ENCODE measurements at places on chromosomes 1 and 21.

DNA sequence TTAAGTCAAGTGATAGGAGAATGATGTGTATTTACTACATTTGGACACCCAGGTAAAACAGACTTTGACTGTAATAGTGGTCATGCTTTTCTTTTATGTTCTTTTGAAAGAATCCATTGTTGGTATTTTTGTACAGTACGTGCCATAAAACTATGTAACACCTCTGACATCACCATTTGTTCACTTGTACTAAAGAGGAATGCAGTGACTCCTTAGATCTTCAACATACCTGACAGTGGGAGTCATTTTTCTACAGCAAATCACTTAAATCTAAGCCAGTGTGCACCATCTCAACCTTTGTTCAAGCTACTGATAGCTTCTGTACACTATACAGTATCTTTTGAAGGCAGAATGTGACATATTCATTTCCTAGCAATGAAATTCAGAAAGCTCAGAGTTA lies 6.3 kb upstream of the PLD5 start:
- DNase-seq: no peak

- no peak for DNase-seq
Observed at GRCh38 chr1:113205980-113206766, 133.2 kb downstream of the LRIG2 start.

- no peak for DNase-seq
Observed at GRCh38 chr1:154911691-154912550, 24.6 kb downstream of the PMVK start.

DNA sequence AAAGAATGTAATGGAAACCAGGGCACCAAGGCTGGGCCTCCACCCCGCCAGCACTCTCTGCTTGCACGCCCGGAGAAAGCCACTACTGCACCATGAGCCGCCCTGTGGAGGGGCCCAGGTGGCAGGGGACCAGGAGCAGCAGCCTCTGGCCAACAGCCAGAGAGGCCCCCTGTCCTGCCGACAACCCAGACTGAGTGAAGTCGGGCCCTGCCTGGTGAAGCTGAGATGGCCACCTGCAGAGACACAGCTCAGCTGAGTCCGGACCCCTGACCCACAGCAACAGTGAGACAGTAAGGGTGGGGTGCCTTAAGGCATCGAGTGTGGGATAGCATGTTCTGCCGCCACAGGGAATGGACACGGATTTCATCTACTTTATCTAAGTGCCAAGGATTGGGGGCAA lies 28.9 kb downstream of the WDR4 start:
- DNase-seq: no peak

DNA sequence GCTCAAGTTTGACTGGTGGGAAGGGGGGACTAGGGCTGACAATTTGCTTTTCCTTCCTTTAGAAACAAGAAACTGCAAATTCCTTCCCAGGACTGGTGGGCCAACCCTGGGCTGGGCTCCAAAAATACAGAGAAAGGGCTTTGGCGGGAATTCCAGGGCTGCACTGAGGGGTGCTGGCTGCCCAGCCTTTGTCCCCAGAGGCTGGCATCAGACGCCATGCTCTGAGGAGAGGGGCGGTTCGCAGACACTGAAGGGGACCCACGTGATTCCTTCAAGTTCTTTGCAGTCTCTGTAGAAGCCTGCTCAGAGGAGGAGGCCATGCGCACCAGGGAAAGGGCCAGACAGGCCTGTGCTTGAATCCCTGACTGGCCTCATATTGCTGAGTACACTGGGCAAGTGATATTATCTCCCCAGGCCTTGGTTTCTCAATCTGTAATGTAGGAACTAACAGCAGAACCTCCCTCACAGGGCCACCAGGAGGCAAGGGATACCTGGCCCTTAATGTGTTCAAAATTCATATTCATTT lies 119.5 kb downstream of the EPHB2 start:
- DNase-seq: no peak

DNA sequence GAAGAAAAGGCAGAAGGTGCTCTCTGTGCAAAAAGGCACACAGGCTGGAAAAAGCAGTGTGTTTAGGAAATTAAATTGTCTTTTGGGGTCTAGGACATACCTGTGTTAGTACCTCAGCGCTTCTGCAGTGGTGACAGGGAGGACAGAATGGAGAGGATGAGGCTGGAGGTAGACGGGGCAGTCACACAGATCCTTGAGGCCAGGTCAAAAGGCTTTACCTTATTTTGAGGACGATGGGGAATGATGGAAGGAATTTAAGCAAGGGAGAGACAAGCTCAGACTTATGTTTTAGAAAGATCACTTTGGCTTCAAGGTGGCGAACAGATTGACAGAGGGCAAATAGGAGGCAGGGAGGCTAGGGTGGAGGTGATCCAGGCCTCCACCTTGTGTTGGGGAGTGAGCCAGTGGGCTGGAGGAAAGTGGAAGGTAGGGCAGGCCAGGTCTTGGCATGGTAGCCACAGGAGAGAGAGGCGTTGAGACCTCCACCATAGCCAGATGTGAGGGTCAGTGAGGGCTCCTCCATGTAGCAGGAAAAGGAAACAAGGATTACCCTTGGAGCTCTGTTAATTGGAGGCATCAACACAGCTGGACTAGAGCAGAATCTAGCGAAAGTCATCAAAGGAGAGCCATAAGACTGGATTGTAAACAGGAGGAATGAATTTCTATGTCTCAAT lies 4.2 kb downstream of the CYP4B1 start:
- no peak for DNase-seq

DNA sequence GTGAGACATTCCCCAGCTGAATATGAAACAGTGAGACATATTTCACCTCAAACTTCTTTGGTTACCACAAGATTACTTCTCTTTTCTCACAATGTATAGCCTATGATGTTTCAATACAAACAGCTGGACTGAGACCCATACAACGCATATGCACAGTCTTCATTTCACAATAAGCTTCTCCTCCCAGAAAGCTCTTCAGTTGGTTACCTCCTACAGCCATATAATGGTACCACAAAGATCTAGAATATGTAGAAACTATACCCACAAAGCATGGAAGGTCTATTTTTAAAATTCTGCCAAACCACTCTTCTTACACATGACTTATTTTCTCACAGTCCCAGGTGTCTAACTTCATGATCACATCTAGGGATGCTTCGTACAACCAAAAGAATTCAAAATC lies 70.8 kb downstream of the JAK1 start:
- DNase-seq: no peak

GRCh38 chr1:38730511-38731397 lies 128.8 kb downstream of the RRAGC start:
- no peak for DNase-seq

GRCh38 chr1:6419397-6419803 lies 319 bp downstream of the HES2 start:
- no peak for DNase-seq

DNA sequence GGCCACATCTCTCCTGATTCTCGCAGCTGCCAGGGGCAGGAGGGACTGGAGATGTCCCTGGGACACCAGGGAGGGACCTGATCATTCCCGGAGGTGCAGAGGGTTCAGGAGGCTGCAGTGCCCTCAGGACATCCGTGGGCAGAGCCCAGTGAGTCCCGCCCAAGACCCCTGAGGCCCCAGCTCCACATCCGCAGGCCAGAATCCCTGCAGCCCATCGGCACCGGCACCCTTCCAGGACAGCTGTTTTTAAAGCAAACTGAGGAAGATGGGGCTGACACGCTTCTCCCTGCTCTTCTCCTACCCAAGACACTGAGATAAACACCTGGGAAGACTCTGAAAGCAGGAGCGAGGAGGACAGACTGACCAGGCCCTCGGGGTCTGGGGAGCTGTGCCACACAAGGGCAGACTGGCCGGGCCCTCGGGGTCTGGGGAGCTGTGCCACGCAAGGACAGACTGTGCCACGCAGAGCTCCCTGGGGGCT lies 25.5 kb downstream of the SLC19A1 start:
- no peak for DNase-seq

DNA sequence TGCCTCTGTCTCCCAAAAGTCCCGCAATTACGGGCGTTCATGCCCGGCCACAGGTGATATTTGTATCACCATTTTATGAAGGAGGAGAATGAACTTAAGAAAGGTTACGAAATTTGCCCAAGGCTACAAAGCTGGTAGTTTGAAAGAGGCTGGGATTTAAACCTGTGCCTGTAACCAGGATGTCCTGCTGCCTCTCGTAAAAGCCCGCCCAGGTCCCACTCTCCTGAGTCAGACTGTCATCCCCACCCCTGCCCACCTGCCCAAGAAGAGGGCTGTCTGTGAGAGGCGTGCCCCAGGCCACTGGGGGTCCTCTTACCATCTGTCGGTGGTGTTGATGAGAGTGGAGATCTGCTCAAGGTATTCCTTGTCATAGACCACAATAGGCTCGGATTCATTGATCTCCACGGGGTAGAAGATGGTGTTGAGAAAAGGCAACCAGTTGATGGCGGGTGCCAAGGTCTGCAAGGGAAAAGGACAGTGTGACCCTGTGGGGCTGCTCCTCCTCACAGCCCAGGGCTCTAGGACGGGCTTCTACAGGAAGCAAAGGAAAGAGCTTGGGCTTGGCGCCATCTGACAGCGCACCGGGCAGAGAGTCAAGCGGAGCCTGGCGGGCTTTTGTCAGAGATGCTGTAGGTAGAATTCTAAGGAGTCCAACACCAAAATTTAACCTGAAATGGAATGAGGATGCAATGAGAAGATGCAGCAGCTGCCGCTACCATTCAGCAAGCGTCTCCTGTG lies 43.2 kb downstream of the ECE1 start:
- no peak for DNase-seq

DNA sequence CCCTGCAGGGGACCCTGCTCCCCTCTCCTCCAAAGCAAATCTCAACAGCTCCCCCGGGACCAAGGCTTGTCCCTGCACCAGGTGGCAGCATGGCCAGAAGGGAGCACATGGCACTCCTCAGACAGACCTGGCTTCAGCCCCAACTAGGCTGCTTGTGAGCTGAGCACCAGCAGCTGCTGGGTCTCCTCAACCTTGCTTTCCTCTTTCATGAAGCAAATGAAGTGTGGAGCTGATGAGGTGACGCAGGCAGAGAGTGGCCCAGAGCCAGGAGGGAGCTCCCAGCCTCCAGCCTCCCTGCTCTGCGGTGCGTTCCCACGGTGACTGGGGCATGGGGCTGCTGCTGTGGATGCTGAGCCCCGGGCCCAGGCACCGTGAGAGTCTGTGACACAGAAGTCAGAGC lies 34.0 kb downstream of the MEGF6 start:
- no peak for DNase-seq

- no peak for DNase-seq
Observed at GRCh38 chr1:18062185-18062584, 45.4 kb upstream of the IGSF21 start.

GRCh38 chr1:237565236-237565635 lies 325.5 kb downstream of the ZP4 start:
- no peak for DNase-seq

DNA sequence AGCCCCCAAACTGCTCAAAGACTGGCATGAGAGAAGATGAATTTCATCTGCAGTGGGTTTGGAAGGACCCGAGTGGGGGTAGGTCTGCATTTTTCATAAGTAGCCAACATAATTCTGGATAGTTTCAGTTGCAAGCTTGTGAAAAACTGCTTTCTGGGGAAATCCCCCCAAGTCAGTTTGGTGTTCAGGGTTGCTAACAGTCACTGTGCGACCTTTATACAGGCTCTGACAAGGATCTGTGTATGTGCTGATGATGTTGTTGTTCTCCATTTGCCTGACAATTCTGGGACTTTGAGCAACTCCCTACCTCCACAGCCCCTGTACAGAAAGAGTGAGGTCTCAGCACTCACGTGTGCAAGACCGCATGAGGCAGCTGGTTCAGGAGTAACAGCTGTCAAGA lies 87.9 kb downstream of the SUSD4 start:
- no peak for DNase-seq

DNA sequence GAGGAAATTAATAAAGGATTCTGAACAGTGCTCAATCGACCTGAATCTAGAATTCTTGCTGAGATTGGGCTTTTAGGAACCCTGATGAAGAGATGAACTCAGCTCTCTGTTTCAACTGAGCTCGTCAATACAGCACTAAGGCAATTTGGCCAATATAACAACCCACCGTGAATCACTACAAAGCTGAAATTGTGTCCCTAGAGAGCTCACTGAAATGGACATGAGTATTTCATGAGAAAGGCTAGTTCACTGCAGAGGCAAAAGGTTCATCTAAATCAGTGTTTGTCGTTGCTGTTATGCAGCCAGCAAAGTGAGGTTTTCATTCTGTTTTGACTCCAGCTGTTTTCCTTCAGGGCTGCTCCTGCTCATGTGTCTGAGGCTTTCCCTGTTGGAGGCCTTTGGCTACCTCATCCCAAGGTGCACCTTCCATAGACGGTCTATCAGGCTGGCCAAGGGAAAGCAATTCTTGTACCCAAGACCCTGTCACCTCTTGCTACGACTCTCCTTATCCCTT lies 83.5 kb downstream of the URB2 start:
- no peak for DNase-seq

GRCh38 chr1:235657269-235657668 lies 7.7 kb upstream of the GNG4 start:
- DNase-seq: no peak

DNA sequence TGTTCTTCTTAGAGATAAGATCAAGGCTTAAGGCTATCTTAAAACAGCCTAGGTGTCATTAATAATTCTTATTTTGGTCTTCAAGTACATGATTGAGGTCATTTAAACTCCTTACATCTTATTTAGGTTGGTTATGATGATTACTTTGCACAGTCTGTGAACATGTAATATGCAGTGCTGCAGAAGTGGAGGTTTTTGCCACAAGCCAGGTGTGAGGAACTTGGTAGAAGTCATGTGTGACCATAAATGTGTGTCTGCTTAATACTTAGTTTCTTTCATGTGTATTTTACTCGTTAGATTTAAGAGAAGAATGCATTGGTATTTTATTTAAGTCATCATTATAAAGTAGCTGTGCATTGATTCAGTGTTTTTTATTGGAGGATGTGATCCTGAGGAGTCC lies 10.1 kb downstream of the ATG4C start:
- no peak for DNase-seq

DNA sequence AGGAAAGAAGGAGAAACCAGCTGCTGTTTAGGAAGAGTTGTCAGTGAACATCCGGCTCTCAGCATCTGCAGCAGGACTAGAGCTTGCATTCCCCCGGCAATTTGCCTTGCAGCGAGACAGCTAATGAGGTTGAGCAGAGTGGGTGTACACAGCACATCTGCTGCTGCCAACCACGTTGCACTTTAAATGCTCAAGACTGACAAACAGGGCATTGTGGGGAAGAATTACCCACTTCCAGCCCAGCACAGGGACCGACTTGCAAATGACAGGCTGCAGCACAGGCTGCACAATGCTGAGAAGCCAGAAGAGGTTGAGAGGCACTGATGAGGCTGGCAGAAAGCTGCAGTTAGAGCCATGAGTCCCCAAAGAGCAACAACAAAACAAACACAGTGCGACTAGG lies 47.5 kb upstream of the PLA2G2C start:
- DNase-seq: no peak

GRCh38 chr1:22710701-22711049 lies at the start of gene EPHB2:
Gene EPHB2 (plus strand): TSS chr1:22710839. CDS start chr1:22710983, 144 bp downstream.
- no peak for DNase-seq

- no peak for DNase-seq
Observed at GRCh38 chr1:14443164-14443787, 155.2 kb upstream of the KAZN start.

Data from naive thymus-derived CD4-positive, alpha-beta T cell (primary cell).